ENCODE measurements at places on chromosomes 7 and 10. TPM values are rescaled to one million over a fixed set of nuclear protein-coding genes. Genes with fewer than 3 reads are reported as not detected.

Gene CHRM2
- not detected for total RNA-seq

DNA sequence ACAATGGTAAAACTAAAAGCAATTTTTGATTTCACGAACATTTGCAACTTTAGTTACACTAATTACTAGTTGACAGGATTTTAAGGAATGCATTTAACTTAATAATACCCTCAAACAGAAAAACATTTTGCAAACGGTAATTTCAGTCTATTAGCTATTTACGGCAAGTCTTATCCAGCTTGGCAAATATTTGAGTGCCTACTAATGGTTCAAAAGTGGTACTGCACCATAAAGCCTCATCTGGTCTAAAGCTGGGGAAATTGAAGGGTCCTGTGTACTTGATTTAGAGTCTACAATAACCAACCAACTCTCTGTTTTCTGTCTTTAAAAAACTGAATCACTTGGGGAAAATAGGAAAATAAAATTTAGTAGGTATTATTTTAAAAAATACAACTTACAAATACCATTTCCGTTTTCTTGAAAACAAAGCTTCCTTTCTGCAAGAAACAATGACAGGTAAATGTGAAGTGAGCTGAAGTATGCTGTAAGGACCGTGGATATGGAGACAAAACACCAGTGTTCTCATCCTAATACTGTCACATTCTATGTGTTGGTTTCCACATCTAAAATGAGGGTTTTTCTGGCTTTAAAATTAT is 142.3 kb downstream of the VPS50 start:
- DNase-seq: no peak

DNA sequence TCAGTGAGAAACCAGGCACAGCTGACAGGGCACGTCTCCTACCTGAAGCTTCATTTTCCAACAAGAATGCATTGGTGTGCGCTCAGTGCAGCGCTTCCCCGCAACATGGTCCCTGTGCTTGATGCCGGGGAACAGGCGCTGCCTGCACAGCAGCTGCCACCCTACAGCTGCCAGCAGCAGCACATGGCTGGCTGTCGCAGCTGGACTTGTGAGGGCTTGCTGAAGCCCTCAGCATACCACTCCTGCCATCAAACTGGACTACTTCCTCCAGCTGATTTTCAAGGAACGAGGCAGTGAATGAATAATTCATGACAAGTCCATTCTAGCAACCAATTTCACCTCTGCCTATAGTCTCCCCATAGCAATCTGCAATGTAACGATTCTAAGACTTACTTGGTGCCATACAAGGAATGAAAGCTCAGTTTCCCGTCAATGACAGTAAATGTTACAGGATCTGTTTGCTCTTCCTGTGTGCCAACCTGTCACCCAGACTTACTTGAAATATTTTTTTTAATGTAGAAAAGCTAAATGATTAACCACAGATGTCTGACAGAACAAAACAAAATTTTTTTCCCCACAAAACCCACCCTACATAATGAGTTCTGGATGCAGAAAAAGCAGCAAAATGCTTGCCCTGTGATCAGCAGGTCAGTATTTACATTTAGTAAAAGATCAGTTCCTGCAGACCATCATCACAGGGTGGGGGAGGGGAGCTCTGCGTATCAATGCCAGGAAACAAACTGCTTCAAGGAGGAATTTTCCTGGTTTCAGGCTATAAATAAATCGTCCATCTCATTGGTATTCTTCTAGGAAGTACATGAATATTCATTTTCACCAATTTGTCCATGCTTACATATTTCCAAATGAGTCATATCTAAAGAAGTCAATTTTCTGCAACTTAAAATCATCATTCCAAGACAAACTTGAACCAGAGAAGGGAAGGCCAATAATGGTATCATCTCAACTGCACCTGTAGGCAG is 140.6 kb downstream of the ALOX5 start:
- no peak for DNase-seq

- DNase-seq: no peak
These were observed 11.9 kb downstream of the RAB11FIP2 start for GRCh38 chr10:118034791-118035261.

Data from T-cell (primary cell).